ENCODE measurements at places on chromosomes 3 and 15.

DNA sequence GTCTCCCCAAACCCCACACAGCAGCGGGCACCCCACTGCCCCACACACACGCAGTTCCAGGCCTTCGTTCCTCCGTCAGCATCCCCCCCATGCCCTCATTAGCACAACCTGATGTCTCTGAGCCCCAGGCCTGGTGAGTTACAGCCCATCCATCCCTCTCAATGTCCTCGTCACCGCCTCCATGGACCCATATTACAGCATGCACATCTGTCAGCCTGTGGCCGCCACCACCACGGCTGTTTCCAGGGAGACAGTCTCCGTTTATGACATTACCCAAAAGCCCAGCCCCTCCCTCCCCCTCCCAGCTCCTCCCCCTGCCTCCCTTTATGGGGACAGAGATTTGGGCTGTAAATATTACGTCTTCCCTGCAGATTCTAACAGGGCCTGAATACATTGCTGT is 143.1 kb upstream of the LINGO1 start:
- DNase-seq: no peak

- no peak for DNase-seq
Measured at GRCh38 chr15:57500979-57501576, 90.6 kb upstream of the MYZAP start.

DNA sequence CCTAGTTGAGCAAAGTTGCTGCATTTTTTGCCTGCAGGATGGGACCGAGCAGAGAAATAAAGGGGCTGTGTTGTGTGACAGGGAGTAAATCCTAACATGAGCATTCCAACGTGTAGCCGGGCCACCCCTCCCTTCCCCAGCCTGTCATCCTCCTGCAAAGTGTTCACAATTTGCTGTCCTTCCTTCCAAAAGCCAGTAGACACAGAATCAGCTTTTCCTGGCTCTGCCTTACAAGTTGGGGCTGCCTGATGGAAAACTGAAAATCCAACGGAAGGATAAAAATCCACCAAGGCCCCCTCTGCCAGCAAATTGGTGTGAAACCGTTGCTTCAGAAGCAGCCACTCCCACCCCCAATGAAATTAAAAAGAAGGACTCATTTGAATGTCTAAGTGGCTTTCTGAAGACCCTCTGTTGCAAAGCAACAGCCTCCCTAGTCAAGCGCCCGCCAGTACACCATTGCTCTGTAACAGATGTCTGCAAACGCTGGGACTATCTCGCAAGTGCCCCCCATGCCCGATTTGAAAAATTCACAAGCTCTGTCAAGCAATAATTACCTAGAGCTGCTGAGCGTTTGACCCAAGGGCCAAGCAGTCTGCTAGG is 665 bp downstream of the FRMD4B start:
- DNase-seq: no peak

DNA sequence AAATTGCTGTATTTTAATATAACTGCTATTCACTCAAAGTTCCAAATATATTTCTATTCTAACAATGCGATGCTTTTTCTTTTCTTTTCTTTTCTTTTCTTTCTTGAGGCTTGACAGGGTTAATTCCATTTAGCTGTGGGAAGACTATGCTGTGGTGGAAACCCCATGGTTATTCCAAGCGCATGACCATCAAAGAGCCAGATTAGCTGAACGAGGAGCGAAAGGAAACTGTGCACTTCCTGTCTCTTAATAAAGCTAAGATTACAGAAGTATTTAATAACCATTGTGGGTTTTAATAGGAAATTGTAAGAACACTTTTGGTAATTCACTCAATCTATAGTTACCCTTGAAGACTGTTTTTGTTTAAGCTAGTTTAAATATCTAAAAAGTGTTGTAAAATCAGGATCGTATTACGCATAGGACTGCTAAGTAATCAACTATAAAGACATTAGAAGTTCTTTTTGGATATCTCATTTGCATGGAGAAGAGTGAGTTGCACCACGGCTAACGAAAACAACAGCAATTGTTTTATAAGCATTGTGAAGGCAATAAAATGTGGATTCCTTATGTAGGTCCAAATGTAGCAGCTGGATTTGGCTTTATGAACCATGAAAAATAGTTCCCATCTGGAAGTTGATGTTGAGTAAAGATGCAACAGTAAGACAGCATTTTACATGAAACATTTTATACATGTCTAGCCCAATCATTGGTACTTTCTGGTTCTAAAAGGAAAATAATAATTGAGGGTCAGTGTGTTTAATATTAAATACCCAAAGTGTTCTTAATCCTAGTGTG is 105.4 kb downstream of the ZIC1 start:
- no peak for DNase-seq

DNA sequence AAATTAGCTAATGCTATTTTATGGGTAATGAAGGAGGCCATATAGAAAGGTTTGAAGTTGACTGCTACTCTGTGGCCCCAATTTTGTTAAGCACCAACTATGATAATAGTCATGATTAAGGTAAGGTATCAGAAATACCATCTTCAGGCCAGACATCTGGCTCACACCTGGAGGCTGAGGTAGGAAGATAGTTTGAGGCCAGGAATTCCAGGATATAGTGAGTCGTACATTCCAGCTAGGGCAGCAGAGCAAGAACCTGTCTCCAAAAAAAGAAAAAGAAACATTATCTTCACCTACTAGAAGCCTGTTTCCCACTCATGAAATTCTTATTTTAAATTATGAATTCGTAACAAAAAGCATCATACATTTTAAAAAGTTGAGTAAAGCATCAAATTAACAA is 64.4 kb downstream of the LRRC28 start:
- no peak for DNase-seq

DNA sequence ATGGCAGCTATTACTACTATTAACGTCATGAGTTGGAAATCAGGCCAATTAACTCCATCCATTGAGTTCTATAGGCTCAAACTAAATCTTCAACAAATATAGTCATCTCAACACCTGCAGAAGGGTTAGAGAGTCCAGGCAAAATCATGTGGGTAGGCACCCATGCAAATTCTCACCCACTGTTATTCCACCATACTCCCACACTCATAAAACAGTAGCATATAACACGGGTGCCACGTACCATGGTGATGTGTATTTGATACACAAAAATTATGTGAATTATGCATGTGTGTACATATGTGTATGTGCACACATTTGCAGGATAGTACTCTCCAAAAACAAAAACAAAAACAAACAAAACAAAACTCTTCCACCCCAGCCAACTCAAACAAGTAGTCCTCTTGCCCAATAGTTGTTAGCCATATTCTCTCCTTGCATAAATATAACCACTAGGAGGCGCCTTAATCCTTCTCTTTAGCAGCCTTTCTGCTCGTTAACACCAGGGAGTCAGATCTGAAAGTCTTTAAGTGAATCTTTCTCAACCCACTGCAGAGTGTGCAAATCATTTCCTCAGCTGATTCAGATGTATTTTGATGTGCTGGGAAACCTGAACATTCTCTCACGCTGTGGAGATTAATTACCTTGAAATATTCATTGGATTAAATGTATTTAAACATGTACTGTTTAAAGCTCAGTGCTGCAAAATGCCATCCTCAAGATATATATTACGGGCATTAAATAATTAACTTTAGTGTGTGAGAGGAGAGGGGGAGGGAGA is 38.0 kb upstream of the COPB2 start:
- no peak for DNase-seq

DNA sequence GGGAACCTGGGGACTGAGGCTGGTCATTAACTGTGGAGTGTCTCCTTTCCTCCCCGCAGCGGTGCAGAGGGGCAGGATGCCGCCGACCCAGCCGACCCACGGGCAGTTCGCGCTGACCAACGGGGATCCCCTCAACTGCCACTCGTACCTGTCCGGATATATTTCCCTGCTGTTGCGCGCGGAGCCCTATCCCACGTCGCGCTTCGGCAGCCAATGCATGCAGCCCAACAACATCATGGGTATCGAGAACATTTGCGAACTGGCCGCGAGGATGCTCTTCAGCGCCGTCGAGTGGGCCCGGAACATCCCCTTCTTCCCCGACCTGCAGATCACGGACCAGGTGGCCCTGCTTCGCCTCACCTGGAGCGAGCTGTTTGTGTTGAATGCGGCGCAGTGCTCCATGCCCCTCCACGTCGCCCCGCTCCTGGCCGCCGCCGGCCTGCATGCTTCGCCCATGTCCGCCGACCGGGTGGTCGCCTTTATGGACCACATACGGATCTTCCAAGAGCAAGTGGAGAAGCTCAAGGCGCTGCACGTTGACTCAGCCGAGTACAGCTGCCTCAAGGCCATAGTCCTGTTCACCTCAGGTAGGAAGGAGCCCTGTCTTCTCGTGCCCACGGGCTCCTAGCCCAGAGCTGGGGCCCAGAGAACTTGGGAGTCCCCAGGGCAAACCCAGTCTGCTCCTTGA is 3.7 kb downstream of the NR2F2 start:
- no peak for DNase-seq

- no peak for DNase-seq
Measured at GRCh38 chr3:39587113-39587512, 119.6 kb downstream of the MOBP start.

DNA sequence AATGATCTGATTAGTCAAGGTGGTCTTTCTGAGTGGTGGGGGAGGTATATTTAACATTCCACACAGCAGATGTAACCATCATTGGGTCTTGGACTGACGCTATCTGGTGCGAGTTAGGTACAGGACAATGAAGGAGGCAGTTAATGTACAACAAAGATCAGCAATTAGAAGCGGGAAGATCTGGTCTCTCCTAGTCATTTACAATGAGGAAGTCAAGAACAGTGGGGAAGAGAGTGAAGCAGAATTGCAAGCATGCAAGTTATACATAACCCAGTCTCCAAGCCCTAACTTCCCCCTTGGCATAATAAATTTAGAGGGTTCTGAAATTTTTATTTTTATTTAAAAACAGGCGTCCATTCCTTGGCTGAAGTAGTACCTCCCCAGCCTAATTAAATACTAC is 14.1 kb downstream of the GPD1L start:
- DNase-seq: no peak

DNA sequence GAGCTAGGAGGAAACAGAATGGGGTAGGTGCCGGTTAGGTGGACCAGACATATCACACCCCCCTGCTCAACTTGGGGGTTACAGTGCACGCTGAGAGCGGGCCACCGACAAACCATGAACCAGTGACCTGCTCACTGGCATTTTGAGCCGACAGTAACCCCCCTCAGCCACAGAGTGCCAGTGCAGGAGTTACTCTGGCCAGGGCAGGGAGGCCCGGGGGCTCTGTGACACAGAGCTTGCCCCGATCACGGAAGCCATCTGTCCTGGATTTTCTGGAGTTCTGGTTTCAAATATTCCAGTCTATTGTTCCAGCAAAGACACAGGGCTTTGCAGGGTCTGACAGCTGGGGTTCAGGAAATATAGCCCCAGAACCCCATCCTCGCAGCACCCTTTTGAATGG is 225.2 kb downstream of the VPS13C start:
- no peak for DNase-seq

- DNase-seq: no peak
Measured at GRCh38 chr3:124246376-124246775, 254.5 kb upstream of the ROPN1 start.

DNA sequence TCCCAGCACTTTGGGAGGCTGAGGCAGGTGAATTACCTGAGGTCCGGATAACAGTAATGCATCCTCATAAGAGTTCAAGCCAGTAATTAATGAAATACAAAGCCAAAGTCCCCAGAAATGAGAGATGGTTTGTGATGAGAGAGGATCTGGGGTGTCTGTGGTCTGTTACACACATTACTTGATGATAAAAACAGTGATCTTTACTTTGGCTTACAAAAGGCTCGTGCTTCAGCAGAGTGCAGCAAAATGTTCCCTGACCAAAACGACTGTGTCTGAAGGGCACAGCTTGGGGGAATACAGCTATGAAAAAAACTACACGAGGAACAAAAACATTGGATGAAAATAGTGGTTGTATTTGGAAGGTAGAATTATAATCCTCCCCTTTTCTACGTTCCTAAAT is 40.9 kb downstream of the CRTC3 start:
- DNase-seq: no peak

GRCh38 chr3:59802045-59802444 is 752.2 kb upstream of the CFAP20DC start:
- DNase-seq: no peak

DNA sequence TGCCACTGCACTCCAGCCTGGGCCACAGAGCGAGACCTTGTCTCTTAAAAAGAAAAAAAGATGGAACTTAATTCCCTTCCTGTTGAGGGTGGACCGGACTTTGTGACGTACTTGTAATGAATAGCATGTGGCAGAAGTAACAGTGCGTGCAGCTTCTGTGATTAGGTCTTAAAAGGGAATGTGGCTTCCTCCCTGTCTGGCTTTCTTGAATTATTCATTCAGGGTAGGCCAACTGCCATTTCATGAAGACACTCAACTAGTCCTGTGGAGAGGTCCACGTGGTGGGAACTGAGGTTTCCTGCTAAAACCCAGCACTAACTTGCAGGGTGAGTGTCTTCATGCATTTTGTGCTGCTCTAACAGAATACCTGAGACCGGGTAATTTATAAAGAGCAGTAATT is 98.9 kb upstream of the PIAS1 start:
- no peak for DNase-seq

- no peak for DNase-seq
Measured at GRCh38 chr15:71508081-71508682, 302.2 kb upstream of the NR2E3 start.

GRCh38 chr15:65058394-65059368 is 9.1 kb downstream of the RASL12 start:
- no peak for DNase-seq

DNA sequence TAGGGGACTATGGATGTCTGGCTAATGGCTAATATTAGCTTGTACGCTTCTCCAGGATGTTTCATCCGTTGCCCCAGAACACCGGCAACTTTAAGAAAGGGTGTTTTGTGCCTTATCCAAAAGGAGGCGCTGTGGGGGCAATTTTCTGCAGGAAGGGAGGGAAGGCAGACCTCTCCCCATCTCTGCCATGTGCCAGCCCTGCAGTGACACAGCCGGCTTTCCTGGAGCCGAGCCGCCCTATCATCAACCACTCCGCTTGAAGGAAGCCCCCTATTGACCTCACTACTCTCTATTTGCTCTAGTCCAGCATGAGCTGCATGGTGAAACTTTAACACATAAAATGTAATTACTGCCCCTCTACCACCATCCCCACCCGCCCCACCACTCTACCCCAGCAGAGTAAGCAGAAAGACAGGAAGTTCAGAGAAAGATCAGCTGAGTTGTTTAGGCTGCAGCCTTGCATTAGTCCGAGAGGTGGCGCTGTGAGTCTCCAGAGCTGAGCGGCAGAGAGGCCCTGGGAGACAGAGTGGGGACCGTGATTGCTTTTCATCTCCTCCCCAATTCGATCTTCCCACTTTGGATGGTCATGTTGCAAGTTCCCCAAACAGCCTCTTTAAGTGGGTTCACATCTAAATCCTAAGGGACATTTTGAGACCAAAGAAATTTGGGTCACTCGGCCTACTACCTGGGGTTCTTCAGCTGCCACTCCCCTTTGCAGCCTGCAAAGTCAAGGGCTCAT is 24.5 kb upstream of the RAD18 start:
- peak; percentile 16 for DNase-seq

DNA sequence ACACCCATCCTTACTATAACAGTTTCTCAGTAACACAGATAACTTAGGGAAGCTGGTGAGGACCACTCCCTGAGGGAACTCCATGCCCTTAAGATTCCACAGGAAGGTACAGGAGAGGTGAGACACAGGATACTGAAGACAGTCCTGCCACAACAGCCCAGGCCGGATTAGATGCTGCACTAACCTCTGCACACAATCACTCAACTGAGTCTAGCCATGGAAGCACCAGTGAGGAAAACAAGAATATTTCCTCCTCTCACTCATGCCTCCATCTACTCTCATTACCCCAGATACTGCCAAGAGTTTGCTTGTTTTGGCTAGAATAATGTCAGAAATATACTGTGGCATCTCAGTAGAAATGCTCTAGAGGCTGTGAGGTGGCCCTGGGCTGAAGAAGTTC is 3.7 kb downstream of the ANO10 start:
- no peak for DNase-seq
